ENCODE measurements at places on chromosomes 16 and 17.

- no peak for DNase-seq
Observed at GRCh38 chr16:4052096-4052495, 64.1 kb downstream of the ADCY9 start.

DNA sequence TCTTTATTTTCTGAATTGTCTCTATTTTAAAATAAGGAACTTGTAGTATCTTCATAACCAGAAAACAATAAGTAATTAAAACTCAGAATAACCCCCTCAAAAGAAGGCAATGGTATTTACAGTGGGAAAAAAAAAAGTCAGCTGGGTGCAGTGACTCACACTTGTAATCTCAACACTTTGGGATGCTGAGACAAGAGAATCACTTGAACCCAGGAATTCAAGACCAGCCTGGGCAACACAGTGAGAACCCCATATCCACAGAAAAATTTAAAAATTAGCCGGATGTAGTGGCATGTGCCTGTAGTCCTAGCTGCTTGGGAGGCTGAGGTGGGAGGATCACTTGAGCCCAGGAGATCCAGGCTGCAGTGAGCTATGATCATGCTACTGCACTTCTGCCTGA lies 33.5 kb downstream of the ADAM11 start:
- no peak for DNase-seq

- DNase-seq, result no peak
Observed at GRCh38 chr17:82703935-82704865, 5.7 kb upstream of the RAB40B start.

DNA sequence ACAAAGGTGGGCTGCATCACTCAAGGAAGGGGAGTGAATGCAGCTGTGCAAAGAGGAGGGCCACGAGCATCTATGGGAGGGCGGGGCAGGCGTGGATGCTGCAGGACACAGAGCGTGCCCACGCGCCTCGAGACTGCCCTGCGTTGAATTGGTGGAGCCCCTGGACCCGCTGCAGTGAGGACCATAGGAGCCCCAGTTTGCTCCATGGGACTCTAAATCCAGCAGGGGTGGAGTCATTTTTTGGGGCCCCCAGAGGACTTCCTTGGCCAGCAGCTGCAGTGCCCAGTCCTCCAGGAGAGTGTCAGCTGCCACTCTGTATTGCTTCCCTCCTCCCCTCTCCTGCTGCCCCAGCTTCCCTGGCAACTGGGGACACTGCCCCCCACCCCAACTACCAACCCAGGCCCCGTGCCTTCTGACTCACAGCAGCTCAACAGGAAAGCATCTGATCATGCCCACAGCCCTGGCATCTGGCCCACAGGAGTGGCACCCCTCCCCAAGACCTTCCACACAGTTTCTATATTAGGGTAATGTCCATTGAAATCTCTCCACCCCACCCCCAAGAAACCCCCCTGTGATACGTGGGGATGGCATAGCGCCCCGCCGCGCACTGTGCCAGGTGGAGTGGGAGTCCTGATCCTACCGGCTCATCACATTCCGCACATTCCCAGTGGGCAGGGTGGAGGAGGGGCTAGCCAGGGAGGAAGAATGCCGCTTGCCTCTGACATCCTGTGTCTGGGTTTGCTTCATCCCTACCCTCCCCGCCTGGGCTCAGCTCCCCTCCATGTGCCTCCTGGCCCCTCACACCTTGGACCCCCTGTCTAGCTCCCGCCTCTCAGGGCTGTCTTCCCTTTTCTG lies 27.8 kb upstream of the ITGA3 start:
- DNase-seq, result no peak

DNA sequence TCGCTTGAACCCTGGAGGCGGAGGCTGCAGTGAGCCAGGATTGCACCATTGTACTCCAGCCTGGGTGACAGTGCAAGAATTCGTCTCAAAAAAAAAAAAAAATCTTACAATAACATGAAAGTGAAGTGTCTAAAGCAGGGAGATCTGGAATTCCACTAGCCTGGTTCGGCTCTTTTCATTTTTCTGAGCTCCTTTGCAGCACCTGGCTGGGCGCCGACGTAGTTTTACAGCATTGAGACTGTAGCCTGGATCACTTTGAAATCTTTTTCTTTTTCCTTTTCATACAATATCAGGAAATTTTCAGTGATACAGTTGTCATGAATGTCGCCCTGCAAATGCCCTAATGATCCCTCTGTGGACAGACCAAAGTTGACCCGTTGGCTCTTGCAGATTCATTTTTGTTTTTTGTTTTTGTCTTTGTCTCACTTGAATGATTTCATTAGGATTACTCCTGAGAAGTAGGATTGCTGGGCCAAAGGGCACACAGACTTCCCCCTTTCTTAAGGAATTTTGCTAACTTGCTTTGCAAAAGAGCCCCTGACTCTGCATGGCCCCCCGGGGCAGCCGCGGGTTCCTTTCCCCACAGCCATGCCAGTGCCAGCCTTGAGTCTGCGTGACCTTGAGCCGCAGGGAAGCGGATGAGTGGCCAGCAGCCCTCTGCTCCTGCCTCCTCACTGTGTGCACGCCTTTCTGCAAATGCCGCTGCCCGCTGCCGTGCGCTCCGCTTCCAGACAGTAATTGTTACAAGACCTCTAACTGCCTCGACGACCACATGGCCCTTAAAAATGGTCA lies 28.0 kb downstream of the CRISPLD2 start:
- DNase-seq, result no peak
